Activated CD4-positive, alpha-beta T cell treated with anti-CD3 and anti-CD28 coated beads, Interleukin-2, amount 10 ng/mL, durations not matched to agents 24 days and 14 days (primary cell): ENCODE measurements at places on chromosomes 16 and 17. TPM values are rescaled to one million over a fixed set of nuclear protein-coding genes. Genes with fewer than 3 reads are reported as not detected.

The TEDC2 gene
- total RNA-seq, result 40.7 and 41.7 TPM in 2 replicates

DNA sequence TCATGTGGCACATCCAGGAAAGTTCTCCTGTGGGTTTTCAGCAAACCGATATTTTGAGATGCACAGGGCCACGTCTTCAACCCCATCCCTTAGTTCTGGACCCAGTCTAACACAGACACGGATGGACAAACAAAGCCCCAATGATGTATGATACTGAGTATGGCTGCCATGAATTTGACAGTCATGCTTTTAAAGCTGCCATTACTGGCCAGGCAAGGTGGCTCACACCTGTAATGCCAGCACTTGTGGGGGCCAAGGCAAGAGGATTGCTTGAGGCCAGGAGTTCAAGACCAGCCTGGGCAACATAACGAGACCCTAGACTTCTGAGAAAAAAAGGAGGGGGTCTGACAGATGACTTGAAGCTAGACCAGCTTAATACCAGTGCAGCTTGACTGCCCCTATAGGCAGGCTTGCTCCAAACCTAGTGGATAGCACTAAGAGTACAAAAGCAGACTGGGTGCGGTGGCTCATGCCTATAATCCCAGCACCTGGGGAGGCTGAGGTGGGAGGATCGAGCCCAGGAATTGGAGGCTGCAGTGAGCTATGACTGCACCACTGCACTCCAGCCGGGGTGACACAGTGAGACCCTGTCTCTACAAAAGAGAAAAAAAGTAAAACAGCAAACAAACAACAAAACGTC is 10.8 kb upstream of the ZNF629 start:
- DNase-seq, result no peak

- peak; percentile 80 for DNase-seq
Observed at GRCh38 chr16:58515871-58516767, 802 bp downstream of the SETD6 start.

DNA sequence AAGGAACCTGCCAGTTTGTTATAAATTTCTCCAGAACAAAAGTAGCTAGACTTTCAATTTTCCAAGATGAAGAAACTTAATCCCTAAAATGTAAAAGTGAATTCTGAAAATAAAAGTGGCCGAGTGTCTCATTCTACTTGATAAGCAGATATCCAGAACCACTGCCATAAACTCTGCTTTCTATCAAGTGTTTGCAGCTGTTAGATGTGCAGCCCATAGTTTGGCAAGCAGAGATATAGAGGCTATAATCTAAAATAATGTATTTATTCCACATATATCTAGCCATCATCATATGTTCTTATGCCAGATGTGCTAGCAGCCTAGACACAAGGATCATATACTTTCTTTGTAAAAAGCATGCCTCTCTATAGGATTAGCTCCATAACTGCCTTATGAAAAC is 14.7 kb upstream of the FBXL20 start:
- DNase-seq, result no peak

The CACNG3 gene
- not detected in 2 replicates for total RNA-seq

DNA sequence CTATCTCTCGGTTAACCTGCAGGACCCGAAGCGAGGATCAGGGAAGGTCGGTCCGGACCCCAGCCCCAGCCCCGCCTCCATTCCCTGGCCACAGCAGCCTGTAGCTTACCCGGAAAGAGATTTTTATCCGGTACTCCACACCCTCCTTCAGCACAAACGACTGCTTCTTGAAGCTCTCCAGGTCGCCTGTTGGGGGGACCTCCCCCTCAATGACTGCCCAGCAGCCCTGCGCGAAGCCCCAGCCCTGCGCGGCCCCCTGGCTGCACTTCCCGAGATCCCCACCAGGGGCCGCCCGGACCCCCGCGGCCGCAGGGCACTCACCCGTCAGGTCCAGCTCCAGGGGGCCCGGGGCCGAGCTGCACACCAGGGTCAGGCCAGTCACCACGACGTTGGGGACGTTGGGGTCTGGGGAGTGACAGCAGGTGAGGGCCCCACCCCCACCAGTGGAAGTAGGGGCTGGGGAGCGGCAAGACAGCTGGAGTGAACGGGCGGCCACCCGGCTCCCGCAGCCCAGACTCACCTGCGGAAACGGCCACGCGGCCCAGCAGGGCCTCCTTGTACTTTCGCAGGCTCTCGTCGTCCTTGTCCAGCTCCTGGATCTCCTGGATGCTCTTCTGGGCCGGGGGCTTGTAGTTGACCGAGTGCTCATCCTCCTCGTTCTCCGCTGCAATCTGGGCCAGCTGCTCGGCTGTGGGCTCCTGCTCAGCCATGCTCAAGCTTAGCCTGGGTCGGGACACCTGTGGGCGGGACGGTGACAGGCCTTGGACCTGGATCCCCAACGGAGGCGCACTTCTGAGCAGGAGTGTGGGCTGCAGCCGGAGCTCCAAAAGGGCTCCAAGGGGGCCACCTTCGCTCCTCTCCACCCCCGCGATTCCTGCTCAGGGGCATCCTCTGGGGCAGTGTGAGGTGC is 1.7 kb downstream of the ARHGDIA start:
- peak; percentile 80 for DNase-seq

GRCh38 chr16:49766225-49766624 is 89.7 kb downstream of the ZNF423 start:
- no peak for DNase-seq

- DNase-seq, result peak; percentile 71
Observed at GRCh38 chr17:31313982-31314781, at the start of gene EVI2B. TSS of gene EVI2B (minus strand) at chr17:31314054. CDS start at chr17:31305609, 8,445 bp downstream.

DNA sequence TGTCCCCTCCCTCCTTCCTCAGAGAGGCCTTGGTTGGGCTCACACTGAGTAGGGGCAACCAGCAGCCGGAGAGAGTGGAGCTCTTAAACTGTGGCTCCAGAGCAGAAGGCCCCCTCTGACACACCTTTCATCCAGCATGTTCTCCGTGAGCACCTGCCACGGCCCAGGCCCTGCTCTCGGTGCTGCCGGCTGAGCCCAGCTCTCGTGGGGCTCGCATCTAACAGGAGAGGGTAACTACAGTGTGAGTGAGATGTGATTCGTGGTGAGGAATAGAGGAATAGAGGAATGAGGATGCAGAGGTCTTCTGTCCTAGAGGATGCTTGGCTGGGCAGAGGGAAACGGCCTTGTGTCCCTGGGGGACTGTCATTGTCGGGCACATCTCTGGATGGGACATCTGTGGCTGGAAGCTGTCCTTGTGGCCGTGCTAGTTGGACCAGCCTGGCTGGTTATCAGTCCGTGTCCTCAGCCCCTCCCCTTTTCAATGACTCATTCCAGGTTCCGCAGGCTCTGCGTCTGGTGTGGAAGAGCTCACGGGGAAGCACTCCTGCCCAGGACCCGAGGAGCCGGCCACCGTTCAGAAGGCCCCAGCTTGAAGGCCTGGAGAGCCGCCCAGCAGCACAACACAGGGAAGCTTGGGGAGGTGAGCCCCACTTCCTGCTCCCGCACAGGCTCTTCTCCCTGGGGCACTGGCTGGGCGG is 11.9 kb upstream of the DNASE1 start:
- no peak for DNase-seq

DNA sequence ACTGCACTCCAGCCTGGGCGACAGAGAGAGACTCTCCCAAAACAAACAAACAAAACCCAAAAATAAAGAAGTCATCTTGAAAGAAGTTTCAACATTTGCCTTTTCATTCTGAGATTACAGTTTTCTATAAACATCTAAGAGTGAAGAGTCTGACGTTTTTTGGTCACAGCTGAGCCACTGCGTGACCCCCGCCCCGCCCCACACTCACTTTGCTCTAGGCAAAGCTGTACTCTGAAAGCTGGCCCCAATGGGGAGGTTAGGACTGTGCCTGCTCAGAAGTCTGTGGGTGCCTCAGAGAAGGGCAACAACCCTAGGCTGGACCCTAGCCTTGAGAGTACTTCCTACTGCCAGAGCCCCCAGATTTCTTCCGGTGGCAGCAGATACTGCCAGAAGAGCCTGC is 19.3 kb downstream of the CYB5D2 start:
- no peak for DNase-seq

DNA sequence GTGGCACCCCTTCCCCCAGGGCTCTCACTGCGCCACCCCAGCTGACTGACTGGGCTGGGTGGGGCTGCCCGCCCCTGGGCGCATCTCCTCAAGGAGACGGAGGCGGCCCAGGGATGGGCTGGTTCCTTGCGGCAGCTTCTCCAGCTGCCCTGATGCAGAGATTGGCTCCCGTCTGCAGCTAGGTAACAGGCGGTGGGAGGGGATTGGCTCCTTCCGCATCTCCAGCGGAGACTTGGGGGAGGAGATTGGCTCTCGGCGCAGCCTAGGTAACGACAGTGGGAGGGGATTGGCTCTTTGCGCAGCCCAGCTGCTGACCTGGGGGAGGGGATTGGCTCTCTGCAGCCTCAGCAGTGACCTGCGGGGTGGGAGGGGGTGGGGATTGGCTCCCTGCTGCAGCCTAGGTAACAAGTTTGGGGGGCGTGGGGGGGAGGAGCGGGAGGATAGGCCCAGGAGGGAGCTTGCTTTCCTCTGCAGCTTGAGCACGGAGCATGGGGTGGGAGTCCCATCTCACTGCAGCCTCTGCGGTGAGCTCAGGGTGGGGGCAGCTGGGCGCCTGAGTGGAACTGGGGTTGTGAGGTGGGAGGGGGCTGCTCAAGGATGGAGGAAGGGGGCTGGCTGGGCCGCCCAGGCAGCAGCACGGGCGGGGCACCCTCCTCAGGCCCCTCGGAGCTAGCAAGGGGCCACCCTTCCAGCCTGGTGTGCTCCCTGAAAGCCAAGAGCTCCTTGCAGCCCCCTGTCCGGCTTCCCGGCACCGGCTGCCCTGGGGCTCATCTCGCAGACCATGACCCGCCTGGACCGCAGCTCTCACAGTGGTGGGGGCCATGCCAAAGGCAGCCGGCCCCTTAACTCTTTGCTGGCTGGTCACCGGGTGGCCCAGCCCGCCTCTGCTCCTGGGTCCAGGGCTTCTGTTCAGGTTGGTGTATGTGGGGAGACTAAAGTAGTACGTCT is 6.4 kb downstream of the NFE2L1 start:
- DNase-seq, result no peak

The COL1A1 gene
- 1.6 and 2.0 TPM in 2 replicates for total RNA-seq

The CD300LF gene
- total RNA-seq, result not detected in 2 replicates

- peak; percentile 80 for DNase-seq
Observed at GRCh38 chr16:87463722-87464690, 28.8 kb downstream of the ZCCHC14 start.

GRCh38 chr17:34858591-34859565 is 102.4 kb downstream of the CCT6B start:
- no peak for DNase-seq

DNA sequence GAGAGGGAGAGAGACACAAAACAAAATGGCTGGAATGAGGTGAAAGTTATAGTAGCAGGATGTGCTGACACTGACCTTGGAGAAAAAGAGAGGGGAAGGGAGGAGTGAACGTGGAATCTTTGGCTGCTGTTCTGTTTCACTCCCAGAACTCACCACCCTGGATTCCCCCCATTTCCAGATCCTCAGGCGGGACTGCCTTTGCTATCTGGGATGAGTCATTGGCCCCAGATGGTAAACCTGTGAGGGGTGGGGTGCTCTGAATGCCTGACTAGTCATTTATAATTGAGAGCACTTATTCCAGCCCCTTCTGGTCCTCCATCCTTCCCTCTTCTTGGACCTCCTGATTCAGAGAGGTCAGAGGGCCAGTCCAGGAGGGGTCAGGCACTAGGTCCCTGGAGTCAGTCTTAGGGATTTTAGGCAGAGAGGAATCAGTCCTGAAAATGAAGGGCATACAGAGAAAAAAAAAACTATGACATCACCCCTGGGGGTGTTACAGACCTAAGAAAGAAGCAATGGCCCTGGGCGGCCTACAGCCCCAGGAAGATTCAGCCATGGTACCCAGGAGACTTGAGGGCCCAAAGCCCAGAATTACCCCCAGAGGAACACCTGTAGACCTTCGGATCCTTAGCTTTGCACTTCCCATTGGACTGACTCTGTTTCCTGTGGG is 2.2 kb upstream of the ZG16 start:
- DNase-seq, result no peak

The FZD2 gene
- total RNA-seq, result not detected in 2 replicates

GRCh38 chr17:67375716-67376115 is 1.4 kb upstream of the PITPNC1 start:
- DNase-seq, result no peak

DNA sequence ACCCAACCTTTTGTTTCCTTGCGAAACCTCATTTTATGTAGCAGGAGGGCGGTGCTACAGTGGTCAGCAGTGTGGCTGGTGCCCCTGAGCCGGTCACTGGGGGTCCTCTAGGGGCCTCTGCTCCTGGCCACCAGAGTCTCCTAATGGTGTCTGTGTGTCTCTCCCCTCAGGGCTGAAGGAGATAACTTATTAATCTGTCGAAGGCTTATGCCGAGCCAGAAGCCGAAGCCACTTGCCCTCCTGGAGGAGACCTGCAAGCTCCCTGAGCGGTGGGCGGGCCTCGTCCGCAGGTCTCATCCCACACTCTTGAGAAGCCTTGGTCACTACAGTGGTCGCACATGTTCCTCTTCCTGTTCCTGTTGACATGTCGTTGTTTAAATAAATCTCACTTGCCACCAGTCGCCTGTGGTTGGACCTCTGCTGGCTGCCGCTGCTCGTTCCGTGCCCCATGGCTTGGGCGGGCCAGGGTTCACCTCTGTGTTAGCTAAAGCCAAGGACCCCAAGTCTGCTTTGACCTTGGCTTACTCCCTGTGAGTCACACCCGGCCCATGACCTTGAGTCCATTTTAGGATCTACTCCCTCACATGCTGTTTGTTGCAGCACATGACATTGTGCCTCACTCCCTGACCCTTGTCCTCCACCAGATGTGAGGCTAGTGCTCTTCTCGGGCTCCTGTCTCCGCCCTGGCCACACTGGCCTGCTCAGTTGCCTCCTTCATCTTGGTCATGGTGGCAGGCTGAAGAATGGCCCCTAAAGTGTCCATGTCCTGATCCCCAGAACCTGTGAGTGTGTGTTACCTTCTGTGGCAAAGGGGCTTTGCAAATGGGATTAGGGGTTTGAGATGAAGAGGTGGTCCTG is 38.7 kb upstream of the AQP8 start:
- no peak for DNase-seq

The CEP295NL gene
- total RNA-seq, result 0.56 TPM in 1 of 2 replicates, not detected in the other

DNA sequence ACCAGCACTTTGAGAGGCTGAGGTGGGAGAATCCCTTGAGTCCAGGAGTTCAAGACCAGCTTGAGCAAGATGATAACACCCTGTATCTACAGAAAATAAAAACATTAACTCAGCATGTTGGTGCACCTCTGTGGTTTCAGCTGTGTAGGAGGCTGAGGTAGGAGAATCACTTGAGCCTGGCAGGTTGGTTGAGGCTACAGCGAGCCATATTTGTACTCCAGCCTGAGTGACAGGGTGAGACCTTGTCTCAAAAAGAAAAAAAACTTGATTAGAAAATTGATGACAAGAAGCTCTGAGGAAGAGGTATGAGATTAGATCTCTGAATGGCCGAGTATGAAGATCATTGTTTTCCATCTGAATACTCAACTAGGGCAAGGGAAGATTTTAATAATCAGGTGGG is 31.0 kb downstream of the SCPEP1 start:
- no peak for DNase-seq

- peak; percentile 96 for DNase-seq
Observed at GRCh38 chr17:14302431-14303099, 1.7 kb downstream of the HS3ST3B1 start.

- DNase-seq, result no peak
Observed at GRCh38 chr16:51577621-51578303, 426.7 kb upstream of the SALL1 start.

The DNAH3 gene
- 0.02 TPM in 1 of 2 replicates, not detected in the other for total RNA-seq
